ENCODE measurements at places on chromosomes 6 and 20.

GRCh38 chr6:44771647-44772415 is 384.3 kb downstream of the CDC5L start:
- DNase-seq = no peak

- no peak for DNase-seq
Measured at GRCh38 chr20:4681991-4682401, 39.7 kb upstream of the PRND start.

DNA sequence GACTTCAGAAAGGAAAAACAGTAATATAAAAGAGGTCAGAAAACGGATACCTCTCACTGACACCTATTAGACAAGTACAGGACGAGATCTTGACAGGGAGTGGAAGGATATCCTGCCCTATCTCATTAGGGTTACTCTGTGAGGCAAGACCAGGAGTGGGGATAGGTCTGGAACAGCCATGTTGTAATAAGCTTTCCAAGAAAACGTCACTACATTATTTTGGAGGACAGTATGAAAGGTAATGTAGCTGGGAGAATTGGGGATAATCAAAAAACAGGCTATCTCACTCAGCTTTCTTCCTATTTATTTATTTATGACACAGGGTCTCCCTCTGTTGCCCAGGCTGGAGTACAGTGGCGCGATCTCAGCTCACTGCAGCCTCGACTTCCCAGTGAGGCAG is 25.3 kb downstream of the HMGN4 start:
- DNase-seq = no peak

DNA sequence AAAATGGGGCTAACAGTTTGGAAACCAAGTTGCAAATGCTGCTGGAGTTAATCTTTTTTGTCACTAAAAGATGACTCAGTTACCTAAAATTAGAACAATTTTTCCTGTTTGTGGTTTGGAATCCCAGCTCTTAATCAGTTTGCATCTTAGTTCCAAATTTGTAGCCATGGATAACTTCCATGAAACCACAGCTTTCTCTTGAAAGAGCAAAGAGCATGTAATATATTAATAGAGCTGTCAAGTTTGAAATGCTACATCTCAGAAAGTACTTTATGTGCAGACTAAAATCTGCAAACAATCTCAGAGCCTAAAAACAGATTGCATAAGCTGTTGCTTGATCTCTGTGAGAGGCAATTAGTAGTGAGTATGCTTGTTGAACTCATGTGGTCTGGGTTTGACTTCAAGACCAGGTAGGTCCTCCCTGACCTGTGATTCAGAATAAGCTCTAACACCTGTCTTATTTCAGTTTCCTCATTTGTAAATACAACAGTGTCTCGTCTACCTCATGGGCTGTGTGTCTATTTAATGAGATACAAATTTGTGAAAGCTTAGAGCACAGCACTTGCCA is 23.5 kb downstream of the DHX35 start:
- no peak for DNase-seq

DNA sequence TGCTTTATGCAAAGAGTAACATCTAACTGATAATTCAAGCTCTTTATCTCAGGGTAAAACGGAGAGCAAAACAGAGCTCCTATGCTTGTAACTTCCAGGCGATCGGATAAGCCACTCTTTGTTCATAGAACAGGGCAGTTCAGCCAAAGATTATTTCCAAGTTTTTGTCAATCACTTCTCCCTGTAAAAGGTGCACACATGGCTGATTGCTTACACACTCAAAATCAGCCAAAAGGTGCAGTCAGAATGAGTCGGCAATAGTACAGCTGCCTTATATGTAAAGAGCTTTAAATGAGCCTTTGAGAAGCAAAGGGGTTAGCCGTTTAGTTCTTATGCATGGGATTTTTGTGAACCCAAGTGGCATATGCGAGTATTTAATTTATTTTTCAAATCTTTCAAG is 449.6 kb upstream of the POU3F2 start:
- no peak for DNase-seq

- DNase-seq = no peak
Measured at GRCh38 chr6:104686550-104687175, 173.1 kb downstream of the HACE1 start.

DNA sequence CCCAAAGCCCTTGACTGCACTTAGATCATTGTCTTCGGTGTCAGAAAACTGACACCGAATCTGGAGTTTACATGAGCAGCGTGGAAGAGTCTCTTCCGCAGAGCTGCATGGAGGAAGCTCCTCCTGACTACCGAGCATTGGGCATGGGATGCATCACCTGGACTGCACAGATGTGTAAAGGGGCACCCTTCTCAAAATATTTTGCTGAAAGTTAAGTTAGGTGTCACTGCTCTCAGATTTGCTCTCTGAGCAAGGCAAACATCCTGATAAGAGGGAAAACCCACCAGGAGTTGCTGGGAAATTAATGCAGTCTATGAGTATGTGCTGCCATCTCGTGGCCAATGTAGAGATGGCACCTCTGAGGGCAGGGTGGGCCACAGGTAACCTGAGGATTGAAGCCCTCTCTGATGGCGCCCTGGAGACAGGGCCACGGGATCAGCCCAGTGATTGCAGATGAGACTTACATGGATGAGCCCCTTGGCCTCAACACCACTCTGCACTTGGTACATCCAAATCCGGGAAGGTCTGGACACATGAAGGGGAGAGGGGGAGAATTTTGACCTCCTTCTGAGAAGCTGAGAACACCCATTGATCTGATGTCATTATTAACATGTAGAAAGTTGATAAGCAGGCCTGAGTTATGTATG is 129.9 kb downstream of the LPA start:
- DNase-seq = peak; percentile 69

DNA sequence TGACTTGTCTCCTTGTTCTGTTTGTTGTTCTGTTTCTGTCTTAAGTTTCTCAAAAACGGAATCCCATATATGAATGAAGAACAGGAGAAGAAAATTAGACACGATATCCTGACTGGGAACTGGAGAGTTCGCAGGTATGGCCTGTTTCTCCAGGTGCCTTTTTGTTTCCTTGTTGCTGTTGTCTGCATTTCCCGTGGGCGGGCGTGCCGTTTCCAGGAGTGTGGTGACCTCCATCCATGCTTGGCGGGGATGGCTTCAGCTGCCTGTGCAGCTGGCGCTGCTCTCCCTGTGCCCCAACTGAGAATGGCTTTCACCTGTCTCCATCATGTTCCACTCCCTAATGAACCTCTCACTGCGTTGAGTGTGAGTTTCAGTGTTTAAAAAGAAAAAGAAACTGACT is 4.4 kb downstream of the PNLDC1 start:
- no peak for DNase-seq

DNA sequence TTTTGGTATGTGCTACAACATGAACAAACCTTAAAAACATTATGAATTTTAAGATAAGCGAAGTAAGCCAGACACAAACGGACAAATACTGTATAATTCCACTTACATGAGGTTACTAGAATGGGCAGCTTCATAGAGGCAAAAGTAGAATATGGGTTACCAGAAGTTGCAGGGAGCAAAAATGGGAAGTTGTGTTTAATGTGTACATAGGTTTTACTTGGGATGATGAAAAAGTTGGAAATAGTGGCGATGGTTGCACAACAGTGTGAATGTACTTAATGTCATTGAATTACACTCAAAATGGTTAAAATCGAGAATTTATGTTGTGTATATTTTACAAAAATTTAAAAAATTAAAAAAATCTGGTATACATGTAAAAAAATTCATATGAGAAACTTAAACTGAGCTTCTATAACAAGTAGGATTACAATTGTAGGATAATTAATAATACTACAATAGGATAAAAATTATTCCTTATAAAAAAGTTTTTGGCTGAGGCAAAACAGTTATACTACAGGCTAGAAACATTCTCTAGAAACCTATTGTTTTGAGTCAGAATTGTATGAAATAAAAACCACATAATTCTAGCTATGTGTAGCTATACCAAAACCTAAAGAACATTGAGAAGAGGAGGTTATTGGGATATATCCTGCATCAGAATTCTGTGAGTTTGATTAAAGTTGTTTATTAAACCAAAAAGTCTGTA is 24.8 kb upstream of the DYNLRB1 start:
- no peak for DNase-seq

DNA sequence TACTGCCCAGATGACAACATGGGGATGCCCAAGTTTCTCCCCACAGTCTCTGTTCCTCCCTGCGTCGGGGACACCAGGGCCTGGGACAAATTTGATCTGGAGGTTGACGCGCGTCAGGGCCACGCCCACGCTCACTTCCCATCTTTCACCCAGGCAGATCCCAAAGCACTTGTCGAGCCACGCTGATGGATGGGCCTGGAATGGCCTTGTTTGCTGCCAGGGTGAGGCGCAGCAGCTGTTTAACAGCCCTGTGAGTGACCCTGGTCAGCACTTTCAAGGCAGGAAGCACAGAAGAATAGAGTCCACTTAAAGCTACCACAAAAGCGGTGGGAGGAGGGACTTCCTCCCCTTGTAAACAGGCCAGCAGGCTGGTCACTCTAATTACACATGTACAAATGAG is 324.7 kb upstream of the JARID2 start:
- DNase-seq = no peak

DNA sequence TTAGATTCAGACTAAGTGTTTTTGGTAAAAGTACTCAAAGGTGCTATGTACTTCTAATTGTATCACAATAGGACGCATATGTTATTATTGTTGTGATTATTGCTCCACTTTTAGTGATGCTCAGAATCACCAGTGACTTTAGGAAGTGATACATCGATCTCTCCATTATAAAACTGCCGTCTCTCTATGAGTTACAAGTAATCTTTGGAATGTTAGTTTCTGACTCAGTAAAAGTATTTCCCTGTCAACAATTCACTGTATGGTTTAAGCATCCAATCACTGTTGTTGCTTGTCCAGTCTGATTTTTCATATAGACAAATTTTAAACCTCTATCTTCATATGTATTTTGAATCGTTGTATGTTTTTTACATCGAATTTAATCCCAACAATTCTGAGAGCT is 9.4 kb downstream of the DCBLD1 start:
- DNase-seq = no peak

- no peak for DNase-seq
Measured at GRCh38 chr20:47700327-47700726, 85.0 kb downstream of the SULF2 start.

- no peak for DNase-seq
Measured at GRCh38 chr6:47241742-47242482, 67.8 kb downstream of the TNFRSF21 start.

DNA sequence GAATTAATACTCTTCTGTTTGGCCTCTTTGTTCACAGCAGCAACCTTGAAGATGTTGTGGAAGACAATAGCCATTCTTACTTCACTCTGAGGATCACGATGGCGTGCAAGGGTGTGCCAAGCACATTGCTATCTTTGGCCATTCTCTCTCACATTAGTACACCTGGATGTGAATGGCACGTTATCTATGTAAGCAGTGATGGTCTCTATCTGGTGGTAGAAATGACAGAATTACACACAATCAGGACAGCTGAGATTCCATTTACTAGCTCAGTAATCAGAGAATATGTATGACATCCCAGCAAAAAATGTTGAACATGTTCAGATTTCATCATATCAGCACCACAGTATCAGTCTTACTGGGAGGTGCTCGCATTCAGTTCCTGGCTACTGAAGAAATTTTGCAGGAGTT is 116.2 kb downstream of the LCA5 start:
- DNase-seq = no peak

GRCh38 chr6:3939964-3940363 is 90.8 kb downstream of the FAM50B start:
- DNase-seq = no peak

DNA sequence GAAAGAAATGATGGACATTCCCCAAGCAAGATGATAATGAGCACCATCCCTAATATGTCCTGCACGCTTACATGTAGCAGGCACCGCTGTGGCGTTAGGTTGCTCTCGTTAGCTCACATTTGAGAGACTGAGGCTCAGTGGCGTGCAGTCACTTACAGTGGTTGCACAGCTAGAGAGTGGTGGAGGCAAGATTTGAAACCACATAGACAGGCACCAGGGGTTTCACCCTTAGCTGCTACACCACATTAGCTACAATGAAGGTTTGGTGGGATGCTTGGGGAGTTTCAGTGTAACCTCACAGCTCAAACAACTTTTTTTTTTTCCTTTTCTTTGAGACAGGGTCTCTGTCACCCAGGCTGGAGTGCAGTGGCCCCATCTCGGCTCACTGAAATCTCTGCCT is 3.7 kb downstream of the COX4I2 start:
- DNase-seq = no peak

DNA sequence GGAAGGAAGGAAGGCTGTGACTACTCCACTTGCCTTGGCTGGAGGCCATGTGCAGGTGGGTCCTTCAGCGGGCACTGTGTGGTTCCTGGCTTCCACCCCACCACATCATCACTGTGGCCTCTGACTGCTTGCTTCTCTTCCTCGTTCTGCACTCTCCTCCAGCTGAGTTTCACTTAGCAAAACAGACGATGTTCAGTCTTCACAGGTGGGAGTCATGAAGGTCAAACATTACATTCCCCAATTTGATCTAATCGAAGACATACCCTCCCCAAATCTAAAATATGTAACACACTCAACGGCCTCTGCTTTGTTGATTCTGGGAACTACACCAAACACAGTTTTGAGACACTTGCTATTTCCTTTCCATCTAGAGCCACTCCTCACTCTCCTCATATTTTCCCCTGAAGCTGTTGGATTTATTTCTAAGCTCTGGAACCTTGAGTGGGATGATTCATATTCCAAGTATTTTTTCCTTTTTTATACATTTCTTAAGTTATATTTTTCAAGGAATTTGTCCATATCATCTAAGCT is 132.5 kb upstream of the FOXA2 start:
- DNase-seq = no peak

GRCh38 chr6:4359108-4359730 is 223.8 kb upstream of the ECI2 start:
- DNase-seq = no peak

- DNase-seq = no peak
Measured at GRCh38 chr20:40753472-40753871, 64.4 kb upstream of the MAFB start.

DNA sequence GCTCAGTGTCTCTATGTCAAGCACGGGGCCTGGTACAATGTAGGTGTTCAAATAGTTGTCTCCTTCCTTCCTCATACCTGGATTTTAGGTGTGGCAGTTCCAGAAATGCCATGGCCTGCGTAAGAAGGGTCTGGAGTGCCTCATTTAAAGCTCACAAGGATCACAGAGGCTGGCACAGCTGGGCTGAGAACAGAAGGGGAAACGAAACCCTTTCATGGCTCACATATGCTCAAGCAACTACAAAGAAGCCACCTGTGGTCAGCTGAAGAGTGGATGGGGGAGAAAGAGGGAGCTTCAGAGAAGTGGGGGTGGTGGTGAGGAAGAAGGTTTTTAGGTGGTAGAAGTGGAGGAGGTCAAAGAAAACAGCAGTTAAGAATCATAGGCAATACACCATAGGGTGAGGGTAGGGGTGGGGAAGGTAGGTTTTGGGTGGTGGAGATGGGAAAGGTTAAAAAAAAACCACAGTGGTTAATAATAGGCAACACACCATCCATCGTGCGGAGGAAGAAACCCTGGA is 17.0 kb upstream of the TOP1 start:
- no peak for DNase-seq

All from H7 (cell line).